CD4-positive, alpha-beta T cell treated with Interleukin-4 for 1 hour (primary cell): ENCODE measurements at places on chromosomes 7 and 10.

- no peak for DNase-seq
Measured at GRCh38 chr7:28804990-28805389, 153.1 kb downstream of the TRIL start.

DNA sequence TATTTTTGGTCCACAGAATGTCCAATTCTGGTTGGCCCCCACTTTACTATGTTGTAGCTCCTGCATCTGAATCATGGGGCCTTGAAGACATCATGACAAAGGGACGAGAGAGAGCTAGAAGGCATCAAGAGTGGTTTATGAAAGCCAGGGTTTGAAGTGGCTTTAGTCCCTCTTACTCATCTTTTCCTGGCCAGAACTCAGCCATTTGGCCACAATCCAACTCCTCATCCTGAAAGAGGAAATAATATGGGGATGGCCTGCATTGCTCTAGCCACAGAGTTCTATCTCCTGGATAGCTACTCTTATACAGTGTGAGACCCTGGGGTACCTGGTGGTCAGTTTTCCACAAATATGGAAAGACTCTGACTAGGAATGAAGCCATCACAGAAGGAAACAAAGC lies 418.9 kb downstream of the XPNPEP1 start:
- no peak for DNase-seq

- no peak for DNase-seq
Measured at GRCh38 chr10:54691331-54691730, 109.7 kb downstream of the PCDH15 start.

DNA sequence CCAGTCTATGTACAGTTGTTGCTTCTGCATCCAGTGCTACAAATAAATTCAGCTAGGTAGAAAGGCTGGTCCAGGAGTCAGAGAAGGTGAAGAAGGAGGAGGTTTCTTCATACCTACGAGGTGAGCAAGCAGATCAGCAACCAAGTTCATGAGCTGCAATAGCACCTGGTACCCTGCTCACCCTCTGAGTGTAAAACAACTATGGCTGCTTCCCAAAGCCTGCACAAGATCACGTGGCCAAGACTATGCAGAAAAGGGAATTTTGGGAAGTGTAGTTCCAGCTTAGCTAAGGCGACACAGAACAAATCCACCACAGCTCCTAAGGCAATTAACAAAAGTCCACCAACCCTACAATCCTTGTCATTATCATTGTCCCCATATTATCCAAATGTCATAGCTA lies 95.9 kb upstream of the AUTS2 start:
- DNase-seq: no peak

GRCh38 chr10:101789686-101790085 lies 6.4 kb upstream of the NPM3 start:
- no peak for DNase-seq

- DNase-seq: no peak
Measured at GRCh38 chr7:151673216-151673615, 153.5 kb upstream of the RHEB start.

DNA sequence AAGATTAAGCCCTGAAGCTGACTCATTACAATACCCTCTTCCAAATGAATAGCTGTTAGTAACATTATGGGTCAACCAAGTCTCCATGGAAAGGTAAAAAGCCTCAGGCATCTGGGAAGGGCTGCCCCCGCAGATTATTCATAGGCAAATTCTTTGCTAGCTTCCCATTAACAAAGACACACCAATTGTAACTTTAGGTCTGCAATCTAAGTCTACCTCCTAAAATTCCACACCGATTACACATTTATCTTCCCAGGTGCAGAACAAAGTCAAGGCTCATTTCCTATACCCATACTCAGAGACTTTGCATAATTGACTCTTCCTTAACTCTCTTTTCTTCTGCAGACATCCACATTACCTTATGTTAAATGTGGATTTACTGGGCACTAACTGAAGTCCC lies 826.3 kb upstream of the MBL2 start:
- no peak for DNase-seq

DNA sequence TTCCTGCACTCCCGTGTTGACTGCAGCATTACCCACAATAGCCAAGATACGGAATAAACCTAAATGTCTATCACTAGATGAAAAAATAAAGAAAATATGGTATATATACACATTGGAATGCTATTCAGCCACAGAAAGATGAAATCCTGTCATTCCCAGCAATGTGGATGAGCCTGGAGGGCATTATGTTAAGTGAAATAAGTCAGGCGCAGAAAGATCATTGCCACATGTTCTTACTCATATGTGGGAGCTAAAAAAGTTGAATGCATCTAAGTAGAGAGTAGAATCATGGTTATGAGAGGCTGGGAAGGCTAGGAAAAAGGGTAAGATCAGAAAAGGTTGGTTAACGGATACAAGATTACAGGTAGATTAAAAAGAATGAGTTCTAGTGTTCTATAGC lies 219.1 kb upstream of the MKI67 start:
- no peak for DNase-seq

- DNase-seq: no peak
Measured at GRCh38 chr7:97022491-97023306, 1.9 kb downstream of the DLX5 start.

GRCh38 chr7:15839416-15840100 lies 153.1 kb upstream of the MEOX2 start:
- DNase-seq: no peak

DNA sequence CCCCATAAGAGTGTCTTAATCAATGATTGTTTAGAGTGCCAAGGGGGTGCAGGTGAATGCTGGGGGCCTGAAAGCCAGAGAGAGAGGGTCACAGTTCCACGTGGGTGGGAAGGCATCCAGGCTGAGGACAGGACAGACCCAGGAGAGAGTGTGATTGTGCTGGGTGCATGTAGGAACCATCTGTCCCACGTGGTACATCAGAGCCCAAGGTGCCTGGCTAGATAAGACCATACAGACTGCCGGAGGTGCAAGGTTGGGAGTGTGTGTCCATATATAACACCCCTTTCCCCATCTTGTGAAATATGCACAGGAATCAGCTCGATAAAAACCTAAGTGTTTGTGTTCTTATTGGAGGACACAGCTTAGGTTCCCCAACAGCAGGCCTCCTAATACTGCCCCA lies 85.5 kb downstream of the WIPF3 start:
- DNase-seq: no peak

- no peak for DNase-seq
Measured at GRCh38 chr7:51046103-51046466, 263.4 kb upstream of the GRB10 start.

- DNase-seq: no peak
Measured at GRCh38 chr7:124781418-124781817, 15.8 kb upstream of the GPR37 start.

DNA sequence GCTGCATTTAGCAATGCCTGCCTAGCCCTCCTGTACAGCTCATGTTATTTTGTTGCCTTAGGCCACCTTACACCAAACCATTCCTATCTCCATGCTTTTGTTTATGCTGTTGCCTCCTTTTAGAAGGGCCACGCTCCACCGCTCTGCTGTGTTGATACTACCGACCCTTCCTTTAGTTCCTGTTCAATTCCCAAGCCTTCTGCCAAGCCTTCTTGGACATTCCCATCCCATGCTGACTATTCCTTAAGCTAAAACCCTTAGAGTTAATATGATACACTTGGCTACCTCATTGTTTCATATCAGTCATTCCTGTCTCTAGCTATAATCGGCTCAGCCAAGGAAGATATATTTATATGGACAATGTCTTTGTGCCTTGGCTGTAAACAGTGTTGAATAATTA lies 705.5 kb downstream of the LRMDA start:
- DNase-seq: no peak

GRCh38 chr7:73921623-73922528 lies 60.9 kb downstream of the TMEM270 start:
- no peak for DNase-seq

GRCh38 chr7:98354511-98355249 lies 46.2 kb downstream of the BAIAP2L1 start:
- DNase-seq: no peak

DNA sequence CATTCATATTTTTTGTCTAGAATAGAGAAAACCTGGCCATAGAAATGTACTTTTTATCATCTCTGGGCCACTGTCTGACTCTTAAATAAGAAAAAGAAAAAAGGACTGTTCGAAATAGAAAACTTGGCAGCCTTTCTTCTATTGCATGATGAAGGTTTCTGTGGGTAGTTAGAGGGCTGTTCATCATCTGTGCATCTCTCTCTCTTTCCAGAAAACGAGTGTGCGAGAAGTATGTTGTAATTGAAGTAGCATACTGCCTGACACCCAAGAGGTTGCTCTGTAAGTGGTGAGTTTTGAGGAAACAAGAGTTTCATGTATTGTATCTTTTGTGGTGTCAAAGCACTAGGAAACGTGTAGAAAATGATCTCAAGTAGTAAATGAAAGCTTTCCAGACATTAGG lies 343.2 kb upstream of the TMEM229A start:
- no peak for DNase-seq

DNA sequence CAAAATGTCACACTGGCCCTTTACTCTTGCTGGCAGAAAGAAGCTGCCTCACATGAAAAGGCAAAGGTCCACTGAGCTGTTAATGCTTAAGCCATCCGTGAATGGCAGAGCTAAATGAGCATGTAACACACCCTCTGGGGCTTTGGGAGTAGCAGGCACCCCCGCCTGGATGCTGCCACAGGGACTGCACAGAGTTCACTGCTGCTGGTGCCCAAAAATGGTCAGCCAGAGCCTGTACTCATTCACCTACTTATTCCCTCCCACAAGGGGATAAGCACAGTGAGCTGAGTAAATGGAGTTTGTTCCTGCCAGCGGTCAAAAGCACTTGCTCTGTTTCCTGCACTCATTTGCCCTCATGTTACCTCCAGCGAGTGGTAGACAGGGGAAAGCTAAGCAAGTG lies 374.0 kb upstream of the STEAP1 start:
- no peak for DNase-seq

GRCh38 chr7:104231054-104232046 lies 23.5 kb upstream of the ORC5 start:
- peak; percentile 33 for DNase-seq

DNA sequence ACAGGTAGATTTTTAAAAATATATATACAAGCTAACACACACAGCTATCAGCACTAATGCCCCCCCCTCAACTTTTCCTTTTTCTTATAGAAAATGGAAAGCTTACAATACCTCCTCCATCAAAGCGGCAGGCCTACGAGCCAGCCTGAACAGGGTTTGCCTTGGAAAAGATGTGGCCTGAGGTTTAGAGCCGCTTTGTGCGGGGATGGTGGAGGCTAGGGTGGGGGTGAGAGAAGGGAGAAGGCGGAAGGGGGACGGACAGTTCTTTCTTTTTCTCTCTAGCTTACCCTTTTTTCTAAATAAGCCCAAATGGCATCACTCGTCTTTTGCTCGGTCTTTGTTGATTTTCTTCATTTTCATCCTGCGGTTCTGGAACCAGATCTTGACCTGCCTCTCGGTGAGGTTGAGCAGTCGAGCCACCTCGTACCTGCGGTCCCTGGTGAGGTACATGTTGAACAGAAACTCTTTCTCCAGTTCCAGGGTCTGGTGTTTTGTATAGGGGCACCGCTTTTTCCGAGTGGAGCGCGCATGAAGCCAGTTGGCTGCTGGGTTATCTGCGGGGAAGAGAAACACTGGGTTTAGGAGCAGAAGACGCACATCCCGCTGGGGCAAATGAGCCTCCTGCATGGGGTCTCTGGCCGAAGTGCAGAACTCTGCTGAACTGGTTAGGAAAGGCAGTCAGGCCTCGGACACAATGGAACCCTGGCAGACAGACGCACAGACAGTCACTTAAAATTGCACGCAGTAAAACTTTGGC lies 1.9 kb downstream of the HOXA9 start:
- DNase-seq: no peak

GRCh38 chr10:46318799-46319198 lies 32.0 kb downstream of the ANTXRL start:
- DNase-seq: no peak

DNA sequence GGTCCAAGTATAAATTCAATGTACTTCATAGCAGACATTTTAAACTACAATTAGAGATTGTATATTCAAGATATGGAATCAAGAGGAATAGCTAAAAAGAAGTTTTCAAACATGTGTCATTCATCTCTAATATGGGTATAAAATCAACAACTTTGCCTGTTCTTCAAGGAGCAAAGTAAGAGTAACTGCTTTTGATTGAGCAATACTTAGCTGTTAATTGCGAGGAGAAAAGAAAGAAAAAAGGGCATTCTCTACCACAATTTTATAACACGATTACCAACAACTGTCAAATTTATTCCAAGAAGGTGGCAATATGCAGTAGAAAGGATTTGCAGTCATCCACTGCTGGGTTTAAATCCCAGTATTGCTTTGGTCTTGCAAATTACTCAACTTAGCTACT lies 146.3 kb upstream of the PTN start:
- DNase-seq: no peak

GRCh38 chr10:19628767-19629560 lies 187.3 kb upstream of the PLXDC2 start:
- DNase-seq: no peak
